ENCODE measurements at places on chromosomes 3 and 15.

DNA sequence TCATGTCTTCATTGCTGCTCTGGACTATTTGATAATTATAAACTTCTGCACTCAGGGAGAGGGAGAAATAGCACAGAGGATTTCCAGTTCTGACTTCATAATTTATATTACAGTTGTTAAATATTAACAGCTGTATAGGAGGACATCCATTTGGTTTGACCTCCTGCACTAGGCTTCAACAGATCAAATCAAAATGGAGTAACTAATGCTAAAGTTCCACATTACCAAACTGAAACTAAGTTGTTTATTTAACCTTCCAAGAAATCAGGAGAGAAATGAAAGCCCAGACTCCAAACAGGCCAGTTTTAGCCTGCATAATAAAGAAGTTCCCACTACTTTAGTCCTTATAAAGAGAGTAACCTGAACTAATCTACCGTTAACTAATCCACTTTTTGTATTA is 4.6 kb downstream of the PLSCR2 start:
- DNase-seq: no peak

DNA sequence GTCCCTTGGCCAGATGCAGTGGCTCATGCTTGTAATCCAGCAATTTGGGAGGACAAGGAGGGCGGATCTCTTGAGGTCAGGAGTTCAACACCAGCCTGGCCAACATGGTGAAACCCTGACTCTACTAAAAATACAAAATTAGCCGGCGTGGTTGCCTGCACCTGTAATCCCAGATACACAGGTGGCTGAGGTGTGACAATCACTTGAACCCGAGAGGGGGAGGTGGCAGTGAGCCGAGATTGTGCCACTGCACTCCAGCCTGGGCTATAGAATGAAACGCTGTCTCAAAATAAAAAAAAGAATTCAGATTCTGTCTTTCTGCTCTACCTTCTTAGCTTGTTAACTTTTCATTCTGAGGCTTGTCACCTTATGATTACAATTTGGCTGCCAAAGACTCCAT is 22.1 kb downstream of the MYO5A start:
- DNase-seq: no peak

DNA sequence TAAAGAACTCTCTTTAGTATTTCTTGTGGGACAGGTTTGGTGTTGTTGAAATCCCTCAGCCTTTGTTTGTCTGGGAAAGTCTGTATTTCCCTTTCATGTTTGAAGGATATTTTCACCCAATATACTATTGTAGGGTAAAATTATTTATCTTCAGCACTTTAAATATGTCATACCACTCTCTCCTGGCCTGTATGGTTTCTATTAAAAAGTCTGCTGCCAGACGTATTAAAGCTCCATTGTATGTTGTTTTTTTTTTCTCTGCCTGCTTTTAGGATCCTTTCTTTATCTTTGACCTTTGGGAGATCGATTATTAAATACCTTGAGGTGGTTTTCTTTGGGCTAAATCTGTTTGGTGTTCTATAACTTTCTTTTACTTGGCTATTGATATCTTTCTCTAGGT is 119.0 kb upstream of the TBC1D5 start:
- no peak for DNase-seq

DNA sequence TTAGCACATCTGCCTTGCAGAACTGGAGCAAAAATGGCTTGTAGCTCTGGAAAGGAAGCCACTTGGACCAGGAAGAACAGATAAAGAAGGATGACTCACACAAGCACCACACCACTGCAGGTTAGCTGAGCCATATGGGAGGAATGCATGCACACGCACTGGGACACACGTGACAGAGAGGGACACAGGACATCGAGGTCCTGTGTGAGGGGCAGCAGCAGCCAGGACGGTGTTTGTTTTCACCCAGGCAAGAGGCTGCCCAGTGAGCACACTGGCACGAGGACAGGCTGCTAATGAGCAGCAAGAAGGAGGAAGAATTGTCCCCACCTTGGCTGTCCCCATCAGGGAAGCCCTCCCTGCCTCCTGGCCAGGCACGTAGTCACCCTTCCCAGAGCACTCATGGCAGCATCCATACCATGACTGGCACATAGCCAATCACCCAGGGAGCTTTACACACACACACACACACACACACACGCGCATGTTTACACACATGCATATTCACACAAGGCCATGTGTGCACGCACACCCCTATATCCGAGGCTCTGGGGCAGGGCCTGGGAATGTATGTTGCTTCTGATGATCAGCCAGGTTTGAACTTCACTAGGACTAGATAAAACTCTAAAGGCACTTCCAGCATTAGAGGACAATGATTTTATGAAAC is 24.0 kb upstream of the SPTBN5 start:
- no peak for DNase-seq
